Mononuclear cell (primary cell): ENCODE measurements at places on chromosomes 3 and 15. TPM values are rescaled to one million over a fixed set of nuclear protein-coding genes. Genes with fewer than 3 reads are reported as not detected.

The MORC1 gene
- total RNA-seq = 0.84 TPM

The TRIM42 gene
- not detected for total RNA-seq

The PPARG gene
- 1.9 TPM for total RNA-seq

The TIMP4 gene
- not detected for total RNA-seq

The CLDN16 gene
- 0.10 TPM for total RNA-seq

The P2RY14 gene
- 2.3 TPM for total RNA-seq

The SERINC4 gene
- not detected for total RNA-seq

The EOMES gene
- 3.4 TPM for total RNA-seq

The FBXW12 gene
- total RNA-seq = not detected

The RAB6B gene
- 0.52 TPM for total RNA-seq

The ADCY5 gene
- not detected for total RNA-seq

The LIPH gene
- 0.84 TPM for total RNA-seq

The LDHAL6B gene
- not detected for total RNA-seq

The PYGO1 gene
- total RNA-seq = under 0.01 TPM

The CHST2 gene
- 22.1 TPM for total RNA-seq

The CPN2 gene
- not detected for total RNA-seq

The NUP210 gene
- 63.0 TPM for total RNA-seq
